ENCODE measurements at places on chromosomes 3 and 15. TPM values are rescaled to one million over a fixed set of nuclear protein-coding genes. Genes with fewer than 3 reads are reported as not detected.

FBN1 gene
- total RNA-seq: 27.9 TPM

ADPRH gene
- total RNA-seq: 1.2 TPM

MYZAP gene
- total RNA-seq: 1.1 TPM

PRRT3 gene
- 4.1 TPM for total RNA-seq

CACNA2D2 gene
- total RNA-seq: 2.2 TPM

TM4SF1 gene
- total RNA-seq: 18.2 TPM

FURIN gene
- total RNA-seq: 8.7 TPM

CYP8B1 gene
- not detected for total RNA-seq
